AG08396 (cell line): ENCODE measurements at places on chromosomes 5 and 9.

GRCh38 chr9:79621916-79622575, 50.3 kb downstream of the TLE4 start:
- no peak for DNase-seq

- no peak for DNase-seq
Measured at GRCh38 chr9:16642421-16643109, 227.9 kb downstream of the BNC2 start.

DNA sequence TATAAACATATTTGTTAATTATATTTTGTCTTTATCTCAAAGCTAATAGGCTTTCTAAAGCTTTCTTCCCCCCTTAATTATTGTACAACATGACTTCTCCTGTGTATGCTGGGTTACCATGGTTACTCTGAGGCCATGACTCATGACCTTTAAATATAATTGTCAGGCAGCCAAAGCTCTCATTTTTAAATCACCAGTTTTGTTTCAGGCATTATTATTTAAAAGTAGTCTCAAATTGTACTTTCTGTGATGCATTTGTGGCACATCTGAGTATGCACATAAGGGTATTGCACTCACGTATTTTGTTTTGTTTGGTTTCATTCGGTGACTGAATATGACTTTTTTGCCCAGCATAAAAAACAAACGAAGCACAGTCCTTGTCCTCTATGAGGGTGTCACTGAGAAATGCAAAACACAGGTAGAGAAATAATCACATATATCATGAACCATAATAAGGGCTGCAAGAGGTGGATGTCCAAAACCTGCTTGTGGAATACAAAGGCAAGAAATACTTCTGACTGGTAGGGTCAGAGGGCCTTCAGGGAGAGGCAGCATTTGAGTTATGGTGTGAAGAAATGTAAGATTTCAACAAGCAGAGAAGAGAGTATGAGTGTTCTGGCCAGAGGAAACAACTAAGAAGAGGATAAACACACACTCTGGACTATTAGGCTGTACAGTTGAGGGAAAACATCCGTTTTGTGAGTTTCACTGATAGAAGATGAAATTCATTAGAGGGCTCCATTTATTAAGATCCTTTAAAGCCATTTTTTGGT, 2.1 kb downstream of the CCDC192 start:
- peak; percentile 22 for DNase-seq

DNA sequence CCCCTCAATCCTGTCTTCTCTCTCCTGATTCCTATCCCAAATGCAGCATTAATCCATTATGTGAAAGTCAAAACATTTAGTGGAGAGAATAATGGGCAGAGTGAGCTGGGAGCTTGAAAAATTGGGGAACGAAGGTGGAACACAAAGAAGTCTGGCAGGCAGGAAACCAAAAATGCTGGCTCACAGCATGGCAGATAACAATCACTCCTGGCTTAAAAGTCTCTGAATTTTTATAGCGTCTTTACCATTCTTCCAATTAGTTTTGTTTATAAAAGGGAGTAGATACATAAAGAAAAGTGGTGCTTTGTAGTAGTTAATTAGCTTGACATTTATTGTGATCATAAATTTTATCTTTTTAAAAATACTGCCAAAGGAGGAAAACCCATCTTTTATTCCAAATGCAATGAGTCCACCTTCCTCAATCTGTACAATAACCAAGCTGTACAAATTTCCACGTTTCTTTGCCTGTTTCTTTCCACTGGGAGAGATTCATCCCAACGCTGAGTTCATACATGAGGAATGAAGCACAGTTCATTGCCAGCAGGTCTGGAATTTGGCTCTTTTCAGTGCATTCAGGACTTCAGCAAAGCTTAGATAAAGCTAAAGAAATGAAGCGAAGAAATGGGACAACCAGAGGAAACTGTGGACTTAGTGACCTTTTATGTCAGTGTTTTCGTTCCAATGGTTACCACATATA, 174.7 kb downstream of the HMHB1 start:
- DNase-seq, result peak; percentile 44

DNA sequence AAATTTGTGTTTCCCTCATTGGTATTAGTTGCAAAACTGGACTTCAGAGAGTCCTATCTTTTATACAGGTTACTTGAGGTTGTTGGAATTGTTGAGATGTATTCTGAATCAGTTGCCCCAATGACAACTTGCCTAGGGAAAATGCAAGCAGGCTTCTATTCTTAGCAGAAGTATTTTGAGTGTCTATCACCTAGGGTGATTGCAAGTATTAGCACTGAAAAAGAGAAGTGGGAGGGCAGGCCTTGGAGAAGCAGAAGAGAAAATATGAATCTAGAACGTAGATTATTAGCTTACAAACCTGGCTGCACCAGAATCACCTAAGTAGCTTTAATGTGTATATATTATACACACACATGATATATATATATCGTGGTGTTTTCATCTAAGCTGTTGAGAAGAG, 43.2 kb downstream of the ADAMTS12 start:
- no peak for DNase-seq

GRCh38 chr5:158899792-158900191, 199.9 kb downstream of the EBF1 start:
- DNase-seq, result no peak

GRCh38 chr9:116939614-116940013, 252.5 kb downstream of the TRIM32 start:
- DNase-seq, result peak; percentile 14
